Foreskin keratinocyte (primary cell): ENCODE measurements at places on chromosomes 4 and X. TPM values are rescaled to one million over a fixed set of nuclear protein-coding genes. Genes with fewer than 3 reads are reported as not detected.

DNA sequence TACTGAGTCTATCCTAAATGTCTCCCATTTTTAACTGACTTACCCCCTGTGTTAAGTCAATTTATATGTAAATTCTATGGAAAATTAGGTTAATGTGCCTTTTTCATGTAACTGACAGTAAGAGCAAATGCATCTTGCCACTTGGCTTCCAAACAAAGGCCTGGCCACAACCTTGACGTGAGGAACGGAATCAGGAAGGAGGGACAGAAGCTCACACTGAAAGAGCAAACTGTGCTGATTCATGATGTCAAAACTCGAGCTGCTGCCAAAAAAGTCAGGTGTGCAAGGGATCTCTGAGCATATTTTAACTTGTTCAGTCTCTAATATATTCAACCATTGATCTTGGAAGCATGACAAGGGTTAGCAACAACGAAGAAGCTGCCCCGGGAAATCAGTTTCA lies 35.8 kb downstream of the GPM6A start:
- peak; percentile 15 for DNase-seq

The ATP5ME gene
- total RNA-seq, result 578 and 609 TPM in 2 replicates

DNA sequence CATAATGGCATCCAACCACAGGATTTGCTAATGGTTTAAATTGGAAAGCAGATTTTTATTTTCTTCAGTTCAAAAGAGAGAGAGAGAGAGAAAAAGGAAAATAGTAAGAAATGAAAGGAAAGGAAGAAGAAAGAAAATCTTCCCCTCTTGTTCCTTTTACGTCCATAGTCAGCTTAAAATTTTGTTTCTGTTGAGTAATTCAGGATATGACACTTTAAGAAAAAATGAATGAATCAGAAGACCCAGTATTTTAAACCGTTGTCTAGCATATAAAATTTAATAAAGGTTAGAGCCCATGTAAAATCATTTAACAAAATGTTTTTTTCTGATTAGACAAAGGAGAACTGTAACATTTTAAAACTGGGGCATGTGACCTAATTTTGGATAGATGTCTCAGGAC lies 391.8 kb upstream of the EPHA5 start:
- peak; percentile 40 for DNase-seq

DNA sequence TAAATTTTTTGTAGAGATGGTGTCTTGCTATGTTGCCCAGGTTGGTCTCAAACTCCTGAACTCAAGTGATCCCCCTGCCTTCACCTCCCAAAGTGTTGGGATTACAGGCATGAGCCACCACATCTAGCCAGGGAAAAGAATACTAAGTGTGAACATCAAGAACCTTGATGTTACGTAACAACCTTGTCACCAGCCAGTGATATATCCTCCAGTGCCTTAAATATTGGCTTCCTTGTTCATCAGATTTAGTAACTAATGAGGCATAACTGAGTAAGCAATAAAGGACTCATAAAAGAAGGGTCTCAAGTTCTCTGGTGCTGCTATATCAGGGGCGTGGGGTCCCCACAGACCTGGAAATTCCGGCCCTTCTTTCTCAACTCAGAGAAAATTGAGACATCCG lies 60.5 kb upstream of the ENPEP start:
- DNase-seq, result no peak

DNA sequence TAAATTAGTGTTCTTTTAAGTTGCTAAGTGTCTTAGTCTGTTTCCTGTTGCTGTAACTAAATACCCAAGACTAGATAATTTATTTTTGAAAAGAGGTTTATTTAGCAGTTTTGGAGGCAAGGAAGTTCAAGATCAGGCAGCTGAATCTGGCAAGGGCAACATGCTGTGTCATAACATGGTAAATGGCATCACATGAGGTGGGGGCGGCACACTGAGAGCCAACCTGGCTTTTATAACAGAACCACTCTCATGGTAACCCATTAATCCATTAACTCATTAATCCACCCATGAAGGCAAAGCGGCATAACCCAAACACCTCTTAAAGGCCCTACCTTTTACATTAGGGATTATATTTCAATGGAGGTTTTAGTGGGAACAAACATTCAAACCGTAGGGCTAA lies 182.2 kb upstream of the GATB start:
- DNase-seq, result no peak

DNA sequence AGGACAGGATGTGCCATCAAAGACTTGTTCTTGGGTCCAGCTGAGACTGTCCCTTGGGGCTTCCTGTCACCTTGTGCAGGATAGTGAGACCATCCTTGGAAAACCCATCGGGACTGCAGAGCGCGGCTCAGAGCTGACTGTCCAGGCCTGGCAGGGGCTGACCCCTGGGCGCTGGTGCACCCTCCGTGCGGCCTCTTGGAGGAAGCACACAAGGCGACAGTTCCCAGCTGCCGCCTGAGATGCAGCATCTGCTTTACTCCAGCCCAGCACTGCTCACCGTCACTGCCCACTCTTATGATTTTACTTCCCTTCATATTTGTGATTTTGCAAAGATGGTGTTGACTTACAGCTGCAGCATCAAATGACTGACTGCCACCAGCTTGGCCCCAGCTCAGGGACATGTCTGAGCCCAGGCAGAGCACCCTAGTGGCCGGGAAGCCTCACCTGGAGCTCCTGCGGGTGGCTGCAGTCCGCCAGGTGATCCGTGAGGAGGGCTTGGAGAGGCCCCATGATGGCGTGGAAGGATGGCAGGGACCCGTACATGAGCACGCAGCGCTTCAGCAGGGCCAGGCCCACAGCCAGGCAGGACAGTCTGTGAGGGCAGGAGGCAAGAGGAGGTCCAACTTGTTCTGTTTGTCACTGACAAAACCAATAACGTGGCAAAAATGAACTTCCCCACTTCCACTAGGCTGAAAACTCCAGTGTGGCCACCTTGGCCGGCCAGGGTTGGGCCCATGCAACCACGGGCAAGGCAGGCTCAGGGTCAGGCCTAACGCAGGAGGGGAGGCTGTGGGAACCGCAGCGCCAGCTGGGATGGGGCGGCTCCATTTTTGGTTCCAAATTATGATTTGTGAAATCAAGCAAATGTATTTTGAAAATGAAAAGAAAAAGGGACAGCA lies 21.8 kb downstream of the NOP14 start:
- no peak for DNase-seq

- DNase-seq, result no peak
Observed at GRCh38 chr4:4575284-4576211, 33.7 kb upstream of the STX18 start.

DNA sequence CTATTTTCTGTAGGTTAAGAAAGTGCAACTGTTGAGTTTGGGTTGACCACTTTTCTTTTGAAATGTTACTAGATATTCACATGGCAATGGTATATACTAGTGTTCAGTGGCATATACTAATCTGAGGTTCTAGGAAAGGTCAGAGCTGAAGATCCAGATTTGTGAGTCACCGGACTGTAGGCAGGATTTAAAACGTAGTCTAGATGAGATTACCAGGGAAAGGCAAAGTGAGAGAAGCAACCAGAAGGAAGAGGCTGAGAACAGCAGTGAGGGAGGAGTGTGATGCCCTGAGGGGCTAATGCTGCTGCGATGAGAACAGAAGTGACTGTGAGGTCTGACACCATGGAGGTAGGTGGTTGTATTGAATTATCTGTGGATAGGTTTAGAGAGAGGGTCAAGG lies 9.7 kb upstream of the PLA2G12A start:
- no peak for DNase-seq

DNA sequence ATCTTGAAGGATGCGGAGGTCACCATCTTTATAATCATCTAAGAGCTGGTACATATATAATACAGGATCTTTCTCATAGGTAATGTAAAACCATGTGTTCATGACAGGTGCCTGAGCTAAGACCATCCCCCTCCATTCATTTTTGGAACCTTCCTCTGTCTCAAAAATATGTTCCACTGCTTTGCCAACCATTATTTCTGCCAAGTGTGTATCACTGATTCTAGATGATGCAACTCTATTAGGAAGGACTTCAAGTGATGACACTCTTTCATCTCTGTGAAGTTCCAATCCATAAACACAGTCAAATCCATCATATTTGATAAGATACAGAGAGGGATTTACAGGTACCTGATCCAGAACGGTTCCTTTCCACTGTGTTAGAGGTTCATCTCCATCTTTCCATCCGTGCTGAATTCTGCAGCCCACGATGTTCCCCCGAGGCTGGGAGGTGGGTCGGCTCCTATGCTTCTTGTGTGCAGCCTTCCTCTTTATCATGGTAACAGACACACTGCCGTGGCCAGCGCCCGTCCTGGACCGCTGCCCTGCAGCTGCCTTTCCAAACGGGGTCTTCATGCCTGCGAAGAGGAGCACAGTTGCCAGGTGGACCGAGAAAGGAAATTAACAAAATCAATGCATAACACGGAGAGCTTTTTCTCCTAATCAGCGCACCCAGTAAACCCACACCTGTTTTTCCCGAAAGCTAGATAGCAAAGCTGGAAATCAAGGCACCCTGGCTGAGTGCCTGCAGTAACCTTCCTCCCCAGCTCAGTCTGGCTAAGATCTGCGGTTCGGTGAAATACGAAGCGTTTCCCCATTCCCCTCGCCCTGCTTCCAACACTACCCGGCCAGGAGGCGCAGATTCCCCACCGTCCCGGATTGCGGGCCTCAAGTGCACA lies 718 bp downstream of the SPIN3 start:
- no peak for DNase-seq

- no peak for DNase-seq
Observed at GRCh38 chr4:3486541-3487540, 23.7 kb downstream of the DOK7 start.

The CD38 gene
- total RNA-seq, result not detected in 2 replicates

DNA sequence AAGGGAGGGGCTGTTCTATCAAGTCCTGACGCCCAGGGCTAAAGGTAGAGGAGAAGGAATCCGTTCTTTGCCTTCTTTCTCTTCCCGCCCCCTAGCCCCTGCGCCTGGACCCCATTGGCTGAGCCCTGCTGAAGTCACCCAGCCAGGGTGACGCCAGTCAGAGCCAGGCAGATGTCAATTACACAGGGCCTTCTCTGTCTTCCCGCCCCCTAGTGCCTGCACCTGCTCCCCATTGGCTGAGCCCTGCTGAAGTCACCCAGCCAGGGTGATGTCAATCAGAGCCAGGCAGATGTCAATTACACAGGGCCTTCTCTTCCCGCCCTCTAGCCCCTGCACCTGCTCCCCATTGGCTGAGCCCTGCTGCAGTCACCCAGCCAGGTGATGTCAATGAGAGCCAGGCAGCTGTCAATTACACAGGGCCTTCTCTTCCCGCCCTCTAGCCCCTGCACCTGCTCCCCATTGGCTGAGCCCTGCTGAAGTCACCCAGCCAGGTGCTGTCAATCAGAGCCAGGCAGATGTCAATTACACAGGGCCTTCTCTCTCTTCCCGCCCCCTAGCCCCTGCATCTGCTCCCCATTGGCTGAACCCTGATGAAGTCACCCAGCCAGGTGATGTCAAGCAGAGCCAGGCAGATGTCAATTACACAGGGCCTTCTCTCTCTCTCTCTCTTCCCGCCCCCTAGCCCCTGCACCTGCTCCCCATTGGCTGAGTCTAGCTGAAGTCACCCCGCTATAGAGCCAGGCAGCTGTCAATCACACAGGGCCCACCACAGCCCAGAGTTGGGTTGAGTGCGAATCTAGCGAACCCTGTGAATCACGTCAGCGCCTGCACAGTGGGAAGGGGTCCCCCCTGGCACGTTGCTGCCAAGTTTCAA lies 46.4 kb downstream of the ASMT start:
- DNase-seq, result no peak

The COX18 gene
- 15.6 and 16.7 TPM in 2 replicates for total RNA-seq

- no peak for DNase-seq
Observed at GRCh38 chrX:72020204-72020603, 109.6 kb downstream of the NHSL2 start.

- DNase-seq, result no peak
Observed at GRCh38 chrX:88325634-88326033, 421.4 kb upstream of the CPXCR1 start.

- DNase-seq, result no peak
Observed at GRCh38 chr4:3501825-3502425, 30.3 kb downstream of the LRPAP1 start.

- DNase-seq, result peak; percentile 43
Observed at GRCh38 chr4:145380123-145380522, 101.5 kb upstream of the SMAD1 start.

The P2RY4 gene
- total RNA-seq, result not detected in 2 replicates

GRCh38 chr4:161817914-161818313 lies 345.9 kb downstream of the FSTL5 start:
- DNase-seq, result no peak

DNA sequence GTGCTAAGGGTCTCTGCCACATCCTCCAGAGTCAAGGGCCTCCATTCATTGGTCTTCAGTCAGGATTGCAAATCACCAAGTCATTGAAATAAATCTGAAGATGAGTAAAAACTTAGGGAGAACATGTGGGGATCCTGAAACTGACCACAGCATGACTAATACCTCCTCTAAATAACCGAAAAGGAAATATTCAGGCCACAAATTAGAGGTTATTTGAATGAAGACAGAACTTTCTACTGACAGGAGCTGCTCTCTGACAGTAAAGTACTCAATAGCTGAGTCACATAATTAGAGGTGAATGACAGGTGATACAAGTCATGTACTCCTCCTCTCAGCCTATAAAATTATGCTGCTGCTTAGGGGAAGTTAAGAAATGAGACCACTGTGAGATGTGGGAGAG lies 240.2 kb upstream of the F9 start:
- peak; percentile 1 for DNase-seq

The SPRY1 gene
- 1.3 and 2.8 TPM in 2 replicates for total RNA-seq

The SSX4B gene
- total RNA-seq, result not detected in 2 replicates

GRCh38 chr4:110411574-110412011 lies 64.4 kb upstream of the ENPEP start:
- DNase-seq, result no peak

GRCh38 chrX:23482561-23482960 lies 147.9 kb downstream of the PTCHD1 start:
- DNase-seq, result no peak

The TMEM156 gene
- total RNA-seq, result 0.21 and 0.61 TPM in 2 replicates
